Kasumi-1 (cell line): ENCODE measurements at places on chromosomes 7 and 10.

DNA sequence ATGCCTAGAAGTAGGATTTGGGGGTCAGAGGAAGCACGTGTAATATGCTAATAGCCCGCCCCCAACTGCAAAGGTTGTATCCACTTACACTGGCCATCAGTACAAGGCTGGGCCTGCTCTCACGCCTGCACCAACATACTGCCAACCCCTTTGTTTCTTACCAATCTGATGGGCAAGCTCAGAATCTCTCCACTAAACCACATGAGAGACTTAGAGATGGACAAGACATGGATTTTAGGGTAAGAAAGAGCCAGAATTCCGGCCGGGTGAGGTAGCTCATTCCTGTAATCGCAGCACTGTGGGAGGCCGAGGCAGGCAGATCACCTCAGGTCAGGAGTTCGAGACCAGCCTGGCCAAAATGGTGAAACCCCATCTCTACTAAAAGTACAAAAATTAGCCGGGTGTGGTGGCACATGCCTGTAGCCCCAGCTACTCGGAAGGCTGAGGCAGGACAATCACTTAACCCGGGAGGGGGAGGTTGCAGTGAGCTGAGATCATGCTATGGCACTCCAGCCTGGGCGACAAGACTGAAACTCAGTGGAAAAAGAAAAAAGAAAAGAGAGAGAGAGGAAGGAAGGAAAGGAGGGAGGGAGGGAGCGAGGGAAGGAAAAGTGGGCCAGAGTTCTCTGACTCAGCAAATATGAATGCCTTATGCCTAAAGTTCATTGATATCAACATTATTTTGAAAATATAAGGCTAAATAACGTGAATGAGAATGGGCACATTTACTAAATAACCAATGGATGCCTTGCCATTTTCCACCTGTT is 162.2 kb downstream of the SLIT1 start:
- no peak for DNase-seq

DNA sequence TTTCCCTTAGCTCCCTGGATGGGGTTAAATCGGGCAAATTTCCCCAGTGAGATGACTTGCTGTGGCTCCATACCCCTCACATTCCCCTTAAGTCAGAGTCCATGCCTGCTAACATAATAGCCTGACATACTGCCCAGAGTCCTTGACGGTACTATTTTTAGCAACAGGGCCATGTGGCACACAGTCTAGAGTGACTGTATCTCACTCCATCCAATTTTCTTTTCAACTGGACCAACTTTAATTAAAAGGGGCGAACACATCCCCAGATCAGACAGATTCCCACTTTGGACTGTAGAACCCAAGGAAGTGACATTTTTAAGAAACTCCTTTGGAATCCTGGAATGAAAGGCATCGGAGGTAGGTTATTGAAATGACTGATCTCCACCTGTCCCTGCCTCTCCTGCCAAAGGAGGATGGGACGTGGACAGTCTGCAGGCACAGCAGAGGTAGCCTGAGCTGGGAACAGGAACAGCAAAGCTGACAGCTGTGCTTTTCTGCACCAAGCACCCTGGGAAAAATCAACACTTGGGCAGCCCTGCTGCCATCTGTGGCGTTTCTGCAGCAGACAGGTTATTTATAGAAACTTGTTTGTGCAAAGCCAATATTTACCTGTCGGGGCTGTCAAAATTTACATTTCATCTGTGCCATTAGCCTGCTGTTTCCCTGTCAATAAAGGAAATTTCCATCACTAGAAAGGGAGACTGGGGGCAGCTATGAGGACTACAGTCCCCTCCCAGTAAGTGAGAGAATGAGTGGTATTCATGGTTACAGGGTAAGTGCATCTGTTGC is 221.5 kb upstream of the AOAH start:
- no peak for DNase-seq

- no peak for DNase-seq
Measured at GRCh38 chr10:83164156-83164555, 975.2 kb upstream of the GHITM start.

DNA sequence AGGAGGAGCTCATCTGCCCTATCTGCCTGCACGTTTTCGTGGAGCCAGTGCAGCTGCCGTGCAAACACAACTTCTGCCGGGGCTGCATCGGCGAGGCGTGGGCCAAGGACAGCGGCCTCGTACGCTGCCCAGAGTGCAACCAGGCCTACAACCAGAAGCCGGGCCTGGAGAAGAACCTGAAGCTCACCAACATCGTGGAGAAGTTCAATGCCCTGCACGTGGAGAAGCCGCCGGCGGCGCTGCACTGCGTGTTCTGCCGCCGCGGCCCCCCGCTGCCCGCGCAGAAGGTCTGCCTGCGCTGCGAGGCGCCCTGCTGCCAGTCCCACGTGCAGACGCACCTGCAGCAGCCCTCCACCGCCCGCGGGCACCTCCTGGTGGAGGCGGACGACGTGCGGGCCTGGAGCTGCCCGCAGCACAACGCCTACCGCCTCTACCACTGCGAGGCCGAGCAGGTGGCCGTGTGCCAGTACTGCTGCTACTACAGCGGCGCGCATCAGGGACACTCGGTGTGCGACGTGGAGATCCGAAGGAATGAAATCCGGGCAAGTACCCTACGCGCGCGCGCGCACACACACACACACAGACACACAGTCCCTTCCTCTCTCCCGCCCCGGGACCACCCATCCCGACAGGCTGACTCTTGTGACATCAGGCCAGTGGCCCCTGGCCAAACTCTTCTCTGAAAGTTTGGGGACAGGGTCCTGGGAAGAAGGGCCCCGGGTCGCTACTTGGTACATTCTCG is 538 bp downstream of the TRIM8 start:
- peak; percentile 51 for DNase-seq

- DNase-seq = peak; percentile 86
Measured at GRCh38 chr10:96910488-96911395, 78.6 kb downstream of the LCOR start.

- no peak for DNase-seq
Measured at GRCh38 chr7:101792051-101792681, 25.3 kb upstream of the CUX1 start.

DNA sequence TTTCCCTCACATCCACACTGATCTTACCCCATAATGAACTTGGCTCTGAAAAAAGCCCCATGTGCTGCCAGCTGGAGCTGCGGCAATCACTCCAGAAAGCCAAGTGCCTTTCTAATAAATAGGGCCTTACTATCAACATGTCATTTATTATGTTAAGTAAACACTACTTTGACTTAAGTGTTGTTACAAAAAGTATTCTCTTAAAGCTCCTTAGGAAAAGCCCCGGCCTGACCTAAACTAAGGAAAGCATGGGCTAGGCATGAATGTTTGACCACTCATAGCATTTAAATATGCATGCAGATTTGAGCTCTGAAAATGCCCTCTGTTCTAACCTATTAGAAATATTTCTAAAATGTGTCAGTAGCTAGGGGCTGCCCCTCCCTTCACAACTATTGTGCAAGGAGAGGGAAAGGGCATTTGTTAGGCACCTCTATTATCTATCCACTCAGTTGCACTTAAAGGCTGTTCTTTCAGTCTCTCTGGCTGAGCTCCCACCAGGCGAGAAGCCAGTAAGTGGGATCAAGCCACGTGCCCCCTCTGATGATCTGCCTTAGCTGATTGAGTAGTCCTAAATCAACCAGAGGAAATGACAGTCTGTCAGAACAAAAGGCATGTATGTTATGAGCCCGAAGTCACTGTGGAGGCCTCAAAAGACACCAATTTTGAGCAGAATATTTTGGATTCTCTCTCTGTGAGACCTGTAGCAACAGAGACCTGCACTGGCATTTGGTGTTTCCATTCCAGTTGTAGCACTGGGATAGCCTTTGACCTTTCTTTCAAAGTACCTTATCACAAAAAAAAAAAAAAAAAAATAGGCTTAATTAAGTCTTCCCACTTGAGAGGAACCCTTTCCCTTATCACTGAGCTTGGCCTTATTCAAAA is 77.1 kb downstream of the ITGB8 start:
- DNase-seq = no peak

DNA sequence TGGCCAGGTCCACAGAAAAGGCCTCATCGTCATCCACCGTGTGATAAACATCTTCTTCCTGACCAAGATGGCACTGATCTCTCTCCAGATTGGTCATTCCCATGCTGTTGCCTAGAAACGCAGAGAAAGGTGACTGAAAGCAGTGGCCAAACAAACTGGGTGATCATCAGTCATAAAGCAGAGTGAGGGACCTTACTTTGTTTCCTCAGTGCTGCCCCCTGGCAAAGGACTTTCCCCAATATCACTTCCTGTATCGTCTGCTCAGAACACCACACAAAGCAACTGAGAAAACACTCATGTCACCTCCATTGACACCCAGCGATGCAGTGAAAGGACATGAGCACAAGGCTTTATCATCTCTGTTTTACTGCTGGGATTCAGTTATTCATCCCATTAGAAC is 40.0 kb upstream of the TM9SF3 start:
- DNase-seq = no peak

- DNase-seq = no peak
Measured at GRCh38 chr10:102004376-102004775, 51.6 kb downstream of the ARMH3 start.

DNA sequence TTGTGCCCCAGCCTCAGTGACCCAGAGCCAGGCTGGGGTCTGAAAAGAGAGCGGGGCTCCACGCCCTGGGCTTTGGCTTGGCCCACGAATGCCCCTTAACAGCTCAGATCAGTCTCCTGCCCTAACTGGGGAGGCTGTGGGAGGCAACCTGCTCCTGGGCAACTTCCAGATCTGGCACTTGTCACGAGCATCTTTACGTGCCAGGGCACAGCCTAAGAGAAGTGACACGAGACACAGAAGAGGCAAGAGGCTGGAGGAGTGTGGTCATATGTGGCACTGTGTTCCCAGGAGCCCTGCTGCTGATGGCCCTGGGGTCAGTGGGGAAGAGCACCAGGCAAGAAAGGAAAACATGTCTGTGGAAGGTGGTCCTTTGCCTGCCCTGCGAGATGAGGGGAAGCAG is 97.8 kb upstream of the BTBD16 start:
- no peak for DNase-seq
